ENCODE measurements at places on chromosomes 2 and 18.

DNA sequence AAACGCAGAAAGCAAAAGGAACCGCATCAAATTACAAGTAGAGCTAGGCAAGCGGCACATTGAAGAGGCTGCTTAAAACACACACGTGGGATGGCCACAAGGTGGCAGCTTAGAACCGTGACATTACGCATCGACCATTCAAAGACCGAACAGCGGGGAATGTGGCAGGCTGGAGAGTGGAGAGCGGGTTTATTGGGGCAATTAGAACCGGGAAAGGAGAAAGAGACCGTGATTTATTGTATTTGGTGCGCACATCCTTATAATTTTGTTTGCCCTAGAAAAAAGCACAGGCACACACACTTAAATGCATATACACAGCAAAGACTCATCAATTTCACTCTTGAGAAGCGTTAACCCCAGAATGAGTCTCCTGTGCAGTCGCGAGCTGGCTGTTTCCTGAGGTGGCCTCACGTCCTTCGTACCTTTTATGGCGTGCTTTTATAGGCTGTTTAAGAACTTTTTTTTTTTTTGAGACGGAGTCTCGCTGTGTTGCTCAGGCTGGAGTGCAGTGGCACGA lies 31.7 kb upstream of the MEP1B start:
- peak; percentile 74 for DNase-seq

DNA sequence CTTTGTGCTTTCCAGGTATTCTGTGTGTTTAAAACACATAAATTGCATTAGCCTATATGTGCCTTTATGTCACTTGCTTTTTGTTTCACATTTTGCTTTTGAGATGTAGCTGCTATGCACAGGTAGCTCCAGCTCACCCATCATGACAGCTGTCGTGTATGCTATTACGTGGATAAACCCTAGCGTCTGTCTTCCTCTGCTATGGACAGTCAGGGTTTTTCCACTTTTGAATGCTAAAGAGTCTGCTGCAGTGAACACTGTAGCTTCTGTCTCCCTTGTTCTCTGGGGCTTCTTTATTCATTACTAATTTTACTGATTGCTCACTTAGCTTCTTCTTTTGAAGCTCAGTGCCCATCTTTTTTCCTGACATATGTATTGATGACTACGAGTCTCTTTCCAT lies 24.7 kb upstream of the MBP start:
- no peak for DNase-seq

- DNase-seq = no peak
Observed at GRCh38 chr2:167196461-167197252, 308.4 kb downstream of the XIRP2 start.

- DNase-seq = no peak
Observed at GRCh38 chr2:182726473-182726872, 10.4 kb downstream of the DNAJC10 start.

Measured in non-pigmented ciliary epithelial cell (primary cell).